ENCODE measurements at places on chromosomes 6 and 20. TPM values are rescaled to one million over a fixed set of nuclear protein-coding genes. Genes with fewer than 3 reads are reported as not detected.

DNA sequence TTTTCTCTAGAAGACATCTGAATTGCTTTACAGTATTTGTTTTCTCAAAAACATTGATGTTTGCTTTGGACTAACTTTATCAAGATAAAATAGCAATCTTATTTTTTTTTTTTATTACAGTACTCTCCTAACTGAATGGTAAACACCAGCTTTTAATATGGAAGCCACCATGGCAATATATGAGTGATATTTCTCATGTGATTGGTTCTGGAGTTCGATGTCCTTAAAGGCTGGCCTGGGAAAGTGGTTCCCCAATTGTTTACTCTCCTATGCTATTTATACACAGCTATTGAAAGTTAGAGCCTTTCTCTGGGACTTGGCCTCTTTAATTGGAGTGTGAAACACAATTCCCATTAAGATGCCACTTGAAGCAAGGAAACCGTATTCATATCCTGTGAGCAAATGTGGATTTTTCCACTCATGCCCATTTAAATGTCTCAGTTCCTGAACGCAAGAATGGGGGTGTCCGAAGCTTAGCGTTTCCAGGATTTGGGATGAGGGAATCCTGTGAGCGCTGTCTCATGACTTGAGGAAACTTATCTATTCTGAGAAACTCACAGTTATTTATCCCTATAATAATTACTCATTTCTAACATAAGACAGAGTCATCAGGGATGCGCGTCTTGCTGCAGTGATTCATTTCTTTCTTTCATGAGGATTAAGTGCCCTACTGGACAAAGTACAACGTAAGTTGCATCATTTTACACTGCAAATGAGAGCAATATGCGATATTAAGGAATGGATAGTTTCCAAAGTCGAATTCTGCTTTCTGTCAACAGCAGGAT is 143.3 kb upstream of the PREP start:
- DNase-seq, result peak; percentile 56

DNA sequence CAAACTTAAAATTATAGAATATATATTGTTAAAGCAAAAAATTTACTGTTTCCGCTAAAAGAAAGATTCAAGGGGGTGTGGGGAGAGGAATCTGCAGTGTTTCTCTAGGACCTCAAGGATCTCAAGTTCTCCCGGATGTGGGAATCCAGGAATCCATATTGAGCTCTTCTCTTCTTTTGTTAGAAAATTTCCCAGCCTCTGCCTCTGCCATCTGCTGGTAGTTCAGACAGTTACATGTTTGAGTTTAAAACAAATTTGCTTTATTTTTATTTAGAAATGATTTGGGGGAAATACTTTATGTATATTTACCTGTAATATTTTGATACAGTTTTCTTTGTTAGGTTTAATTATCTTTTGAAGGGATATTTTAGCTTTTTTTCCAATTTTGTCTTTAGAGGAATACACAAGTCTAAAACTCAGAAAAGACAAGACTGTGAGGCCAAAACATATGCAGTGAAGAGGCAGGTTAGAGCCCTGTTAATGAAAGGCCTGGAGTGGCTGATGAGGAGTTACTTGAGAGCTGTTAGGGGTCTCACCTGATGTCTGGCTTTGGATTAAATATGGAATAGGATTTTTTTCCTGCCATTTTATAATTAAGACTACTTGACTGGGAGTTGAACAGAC is 268.8 kb downstream of the ARID1B start:
- peak; percentile 73 for DNase-seq

GRCh38 chr6:25640446-25640845 is 11.6 kb upstream of the SCGN start:
- no peak for DNase-seq

DNA sequence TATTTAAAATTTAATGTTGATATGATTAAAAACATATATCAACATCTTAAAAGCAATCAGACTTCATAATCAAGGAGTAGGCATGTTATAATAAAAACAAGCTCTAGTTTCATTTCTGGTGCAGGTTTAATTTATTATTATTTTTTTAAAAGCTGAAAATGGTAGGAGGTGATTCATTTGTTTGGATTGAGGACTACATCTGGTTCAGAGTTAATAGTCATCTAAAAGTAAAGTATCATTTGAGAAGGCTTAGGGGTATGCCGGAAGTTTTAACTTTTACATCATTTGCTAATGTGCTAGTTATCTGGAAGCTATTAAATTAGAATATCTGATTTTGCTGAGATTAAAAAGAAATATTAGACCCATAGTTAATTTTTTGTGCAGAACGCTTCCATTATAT is 169.5 kb upstream of the LAMA2 start:
- no peak for DNase-seq

DNA sequence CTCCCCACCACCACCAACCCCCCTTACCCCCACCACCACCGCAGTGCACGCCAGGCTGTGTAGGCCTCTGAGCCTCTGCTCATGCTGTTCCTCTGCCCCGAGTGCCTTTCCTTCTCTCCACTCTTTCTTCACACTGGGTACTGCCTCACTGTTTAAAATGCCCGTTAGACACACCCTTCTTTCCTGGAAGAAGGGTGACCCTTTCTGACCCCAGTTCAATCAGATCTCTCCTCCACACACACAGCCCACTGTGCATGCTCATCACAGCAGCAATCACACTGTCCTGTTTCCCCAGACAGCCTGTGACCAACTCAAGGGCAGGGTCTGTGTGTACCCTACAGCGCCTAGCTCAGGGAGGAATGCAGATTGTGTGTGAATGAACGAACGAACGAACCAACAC is 10.0 kb downstream of the TMEM74B start:
- DNase-seq, result no peak

DNA sequence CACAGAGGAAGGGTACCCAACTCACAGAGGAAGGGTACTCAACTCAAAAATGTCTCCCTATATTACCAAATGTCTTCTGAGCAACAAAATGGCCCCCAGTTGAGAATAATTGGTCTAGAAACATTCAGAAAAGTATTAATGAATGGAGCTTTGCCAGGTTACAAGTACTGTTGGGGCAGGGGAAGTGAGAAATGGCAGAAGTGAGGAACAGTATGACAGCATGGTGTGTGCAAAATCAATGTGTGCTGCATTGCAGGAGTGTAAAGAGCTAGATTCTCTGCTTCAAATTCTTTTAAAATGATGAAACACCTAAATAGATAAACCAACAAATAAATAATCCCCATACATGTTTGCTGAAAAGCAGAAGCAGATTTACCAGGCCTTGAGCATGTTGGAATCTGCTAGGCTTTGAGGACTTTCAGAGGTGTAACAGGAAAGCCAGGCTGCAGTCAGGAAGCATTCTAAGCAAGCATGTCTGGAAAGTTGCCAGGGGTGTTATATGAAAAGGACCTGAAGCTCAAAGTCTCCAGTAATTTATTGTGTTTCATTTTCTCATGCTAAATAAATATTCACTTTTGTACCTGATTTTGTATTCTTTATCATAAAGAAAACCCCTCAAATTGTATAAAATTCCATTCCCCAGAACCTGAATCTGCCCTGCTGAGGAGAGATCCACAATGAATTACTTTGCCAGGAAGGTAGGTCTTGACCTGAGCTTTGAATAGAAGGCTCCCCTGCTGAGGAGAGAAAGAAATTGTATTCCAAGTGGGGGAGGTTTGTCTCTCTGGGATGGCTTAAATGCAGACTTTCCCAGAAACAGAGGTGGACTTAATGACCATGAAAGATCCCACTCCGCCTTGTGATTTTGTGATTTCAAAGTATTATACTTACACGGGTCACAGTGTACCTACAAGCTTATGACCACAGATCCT is 265.0 kb upstream of the MARCKS start:
- DNase-seq, result peak; percentile 13

DNA sequence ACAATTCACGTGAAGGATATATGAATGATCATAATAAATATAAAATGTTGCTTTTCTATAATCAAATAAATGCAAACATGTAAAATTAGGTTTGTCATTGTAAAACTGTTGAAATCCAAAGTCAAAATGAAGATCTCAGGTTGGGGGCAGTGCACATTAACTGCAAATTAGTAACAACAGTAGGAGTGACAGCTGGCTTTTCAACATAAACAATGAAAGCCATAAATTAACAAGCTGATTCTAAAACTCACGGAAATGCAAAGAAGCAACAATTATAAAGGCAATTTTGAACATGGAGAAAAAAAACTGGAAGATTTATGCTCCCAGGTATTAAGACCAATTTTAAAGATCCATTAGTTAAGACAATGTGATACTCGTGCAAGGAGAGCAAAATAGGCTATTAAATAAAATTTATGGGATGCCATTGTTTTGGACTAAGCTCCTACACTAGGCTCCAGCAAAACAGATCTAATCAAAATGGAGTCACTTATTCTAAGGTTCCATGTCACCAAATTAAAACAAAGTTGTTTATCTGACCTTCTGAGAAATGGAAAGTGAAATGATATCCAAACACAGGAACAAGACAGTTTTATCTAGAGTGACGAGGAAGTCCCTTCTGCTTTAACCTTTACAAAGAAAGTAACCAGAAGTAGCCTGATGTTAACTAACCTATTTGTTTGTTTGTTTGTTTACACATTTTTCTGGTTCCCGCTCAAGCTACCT is 770.8 kb downstream of the EPHA7 start:
- DNase-seq, result no peak

DNA sequence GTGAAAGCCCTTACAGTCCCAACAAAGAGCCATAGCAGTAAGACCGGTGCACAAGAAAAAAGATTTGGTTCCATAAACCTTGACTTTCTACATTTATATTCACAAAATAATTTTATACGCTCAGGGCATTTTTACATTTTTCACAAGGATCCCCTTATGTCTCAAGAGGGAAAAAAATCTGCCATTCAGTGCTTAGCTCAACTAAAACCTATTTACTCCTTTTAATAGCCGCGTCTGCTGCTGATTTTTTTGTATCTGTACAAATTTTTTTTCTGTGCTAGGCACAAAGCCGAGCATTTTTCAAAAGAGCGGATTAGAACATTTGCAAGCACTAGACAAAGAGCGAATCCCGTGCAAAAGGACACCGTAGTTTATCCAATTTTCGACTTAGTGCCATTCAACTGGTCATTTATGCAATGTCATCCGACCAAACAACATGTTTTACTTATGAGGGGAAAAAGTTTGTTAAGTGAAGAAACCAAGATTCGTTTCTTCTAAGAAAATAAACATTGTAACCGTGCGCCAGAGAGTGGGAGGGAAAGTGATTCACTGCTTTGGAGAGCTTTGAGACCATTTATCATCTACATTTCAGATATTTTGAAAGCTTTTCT is 3.7 kb downstream of the TFAP2D start:
- no peak for DNase-seq

GRCh38 chr6:112266331-112266730 is 12.0 kb upstream of the LAMA4 start:
- DNase-seq, result no peak

- no peak for DNase-seq
Observed at GRCh38 chr6:4929097-4929718, 74.6 kb downstream of the RPP40 start.

The NMBR gene
- total RNA-seq, result not detected

GRCh38 chr6:168934660-168935627 is 318.7 kb downstream of the THBS2 start:
- DNase-seq, result no peak

DNA sequence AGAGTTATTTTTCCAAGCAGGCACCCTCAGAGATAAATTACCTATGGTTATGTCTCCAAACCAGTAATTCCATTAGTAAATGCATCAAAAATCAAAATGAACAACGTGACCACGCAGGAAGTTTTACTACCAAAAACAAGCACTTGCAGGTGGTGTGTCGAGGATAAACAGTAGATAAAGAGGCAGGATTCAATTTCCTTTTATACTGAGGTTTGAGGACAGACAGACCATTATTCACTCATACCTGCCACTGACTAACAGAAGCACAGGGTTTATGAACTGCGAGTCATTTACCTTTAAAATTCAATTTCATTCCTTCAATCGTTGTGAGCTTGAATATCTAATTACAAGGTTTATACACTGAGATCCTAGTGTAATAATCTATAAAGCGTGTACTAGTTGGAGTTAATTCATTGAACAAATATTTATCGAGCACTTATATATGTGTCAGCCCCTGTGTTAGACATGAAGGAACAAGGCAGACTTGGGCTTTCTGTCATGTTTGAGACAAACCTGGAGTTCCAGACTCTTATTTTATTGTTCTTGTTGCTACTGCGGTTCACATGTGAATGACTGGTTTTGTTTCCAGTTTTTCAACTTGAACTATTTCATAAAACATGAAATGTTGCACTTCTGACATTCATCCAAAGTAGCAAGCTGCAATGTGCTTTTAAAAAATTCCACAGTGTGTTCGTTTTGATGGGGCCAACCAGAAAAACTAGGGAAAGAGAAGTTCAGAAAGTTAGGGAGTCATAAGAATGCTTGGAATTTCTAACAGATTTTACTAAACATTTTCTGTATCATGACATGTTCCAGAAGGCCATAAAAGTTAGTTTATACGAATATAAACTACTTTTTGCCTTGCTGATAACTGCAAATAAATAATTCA is 205.6 kb downstream of the UST start:
- peak; percentile 28 for DNase-seq

DNA sequence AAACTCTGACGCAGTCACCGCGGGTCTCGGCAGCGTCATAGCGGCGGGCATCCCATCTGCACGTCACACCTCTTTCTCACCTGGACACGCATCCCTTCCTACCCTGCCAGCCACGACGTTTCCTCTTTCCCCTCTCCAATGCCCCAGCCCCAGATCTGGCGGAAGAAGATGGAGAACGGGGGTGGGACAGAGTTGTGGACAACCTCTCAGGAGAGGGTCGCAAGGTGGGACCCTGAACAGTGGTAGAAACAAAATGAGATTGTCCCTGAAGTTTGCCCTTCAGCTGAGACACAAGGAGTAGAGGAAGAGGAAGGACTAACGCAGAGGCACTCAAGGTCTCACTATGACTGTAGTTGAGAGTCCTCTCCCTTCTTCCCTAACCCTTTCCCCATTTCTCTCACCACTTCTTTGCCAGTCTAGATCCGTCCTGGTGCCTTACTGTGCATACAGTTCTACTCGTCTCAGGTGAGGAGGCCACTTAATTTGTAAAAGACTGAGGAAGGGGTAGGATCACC is 562 bp downstream of the TRIM39 start:
- DNase-seq, result no peak

The PRPH2 gene
- not detected for total RNA-seq

GRCh38 chr6:39128832-39129231 is 13.8 kb upstream of the SAYSD1 start:
- DNase-seq, result no peak

All from HT1080 (cell line).